ENCODE measurements at places on chromosomes 4 and X.

DNA sequence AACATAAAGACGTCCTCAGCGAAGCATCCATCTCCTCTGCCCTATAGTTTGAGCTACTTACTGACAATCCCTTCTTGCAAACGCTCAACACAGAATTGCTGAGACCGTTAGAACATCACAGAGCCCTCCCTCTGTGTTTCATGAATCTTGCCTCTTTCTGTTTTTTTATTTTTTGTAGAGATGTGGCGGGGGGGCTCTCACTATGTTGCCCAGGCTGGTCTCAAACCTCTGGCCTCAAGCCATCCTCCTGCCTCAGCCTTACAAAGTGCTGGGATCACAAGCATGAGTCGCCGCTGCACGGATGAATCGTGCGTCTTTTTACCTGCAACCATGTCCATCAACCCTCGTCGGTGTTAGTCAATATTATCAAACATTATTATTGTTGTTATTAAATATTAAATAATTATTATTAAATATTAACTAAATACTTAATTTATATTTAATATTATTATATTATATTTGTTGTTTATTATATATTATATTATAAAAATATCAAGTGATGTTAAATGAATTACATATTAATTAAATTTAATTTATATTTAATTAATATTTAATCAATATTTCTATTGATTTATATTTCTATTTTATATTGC, 200.7 kb downstream of the CRLF2 start:
- DNase-seq = no peak

- DNase-seq = no peak
These were observed 140.2 kb downstream of the STIM2 start for GRCh38 chr4:27000820-27001219.

- DNase-seq = peak; percentile 87
These were observed 33.1 kb downstream of the GAB3 start for GRCh38 chrX:154717824-154718223.

DNA sequence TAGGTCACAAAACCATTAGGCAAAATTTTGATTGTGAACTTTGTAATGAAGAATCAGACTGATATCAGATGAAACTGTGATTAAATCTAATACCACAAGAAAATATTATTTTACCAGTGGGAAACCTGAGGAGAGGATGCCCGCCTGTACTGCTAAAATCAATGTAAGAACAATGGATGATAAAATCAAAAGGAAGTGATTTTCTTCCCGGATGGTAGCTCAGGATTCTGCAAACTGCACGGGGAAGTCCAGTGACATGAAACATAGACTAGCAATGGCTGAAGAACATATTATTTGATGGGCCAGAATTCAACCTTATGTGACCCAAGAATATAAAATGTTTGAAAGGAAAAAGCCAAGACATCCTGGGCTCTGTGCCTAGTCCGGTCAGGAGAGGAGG, 974.9 kb downstream of the PCDH18 start:
- no peak for DNase-seq

GRCh38 chrX:121571333-121571732, 523.9 kb downstream of the GLUD2 start:
- DNase-seq = no peak

DNA sequence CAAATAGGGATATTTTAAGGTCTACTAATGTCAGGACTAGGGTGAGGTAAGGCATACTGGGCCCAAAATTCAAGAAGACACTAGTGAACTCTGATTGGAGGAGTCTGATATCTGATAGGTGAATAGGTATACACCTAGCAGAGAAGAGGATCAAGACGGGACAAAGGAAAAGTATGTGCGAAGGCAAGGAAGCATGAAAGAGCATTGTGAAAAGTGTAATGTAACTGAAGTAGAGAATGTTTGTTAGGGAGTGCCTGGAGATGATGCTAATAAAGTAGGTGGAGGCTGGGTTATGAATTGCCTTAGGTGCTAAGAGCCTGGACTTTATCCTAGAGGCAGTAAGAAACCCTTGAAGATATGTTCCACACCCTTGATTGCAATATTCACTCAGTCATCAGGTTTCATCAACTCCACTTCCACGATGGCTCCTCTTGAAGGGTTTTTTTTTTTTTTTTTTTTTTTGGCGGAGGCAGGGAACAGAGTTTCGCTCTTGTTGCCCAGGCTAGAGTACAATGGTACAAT, 49.9 kb upstream of the XIAP start:
- no peak for DNase-seq

DNA sequence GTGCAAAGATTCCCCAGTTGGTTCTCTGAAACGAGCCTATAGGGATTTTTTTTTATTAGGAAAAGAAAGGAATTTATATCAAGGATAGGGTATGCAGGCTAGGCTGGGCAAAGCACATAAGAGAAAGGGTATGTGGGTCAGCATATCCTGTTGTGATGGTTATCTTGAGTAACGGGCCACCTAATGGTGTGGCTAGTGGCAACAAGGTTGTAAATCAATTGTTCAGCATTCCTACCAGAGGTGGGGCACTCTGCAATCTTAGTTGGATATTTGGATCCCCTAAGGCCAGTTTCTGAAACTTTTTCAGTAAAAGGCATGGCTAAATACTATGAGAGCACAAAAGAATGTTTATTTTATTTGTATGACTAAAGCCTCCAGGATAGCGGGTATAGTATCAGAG, 42.7 kb downstream of the DCAF12L1 start:
- DNase-seq = no peak

GRCh38 chr4:68184923-68185322, 55.3 kb upstream of the TMPRSS11F start:
- no peak for DNase-seq

- no peak for DNase-seq
These were observed 15.6 kb upstream of the SPRY1 start for GRCh38 chr4:123380728-123381716.

GRCh38 chr4:81666491-81666890, 194.8 kb upstream of the RASGEF1B start:
- no peak for DNase-seq

DNA sequence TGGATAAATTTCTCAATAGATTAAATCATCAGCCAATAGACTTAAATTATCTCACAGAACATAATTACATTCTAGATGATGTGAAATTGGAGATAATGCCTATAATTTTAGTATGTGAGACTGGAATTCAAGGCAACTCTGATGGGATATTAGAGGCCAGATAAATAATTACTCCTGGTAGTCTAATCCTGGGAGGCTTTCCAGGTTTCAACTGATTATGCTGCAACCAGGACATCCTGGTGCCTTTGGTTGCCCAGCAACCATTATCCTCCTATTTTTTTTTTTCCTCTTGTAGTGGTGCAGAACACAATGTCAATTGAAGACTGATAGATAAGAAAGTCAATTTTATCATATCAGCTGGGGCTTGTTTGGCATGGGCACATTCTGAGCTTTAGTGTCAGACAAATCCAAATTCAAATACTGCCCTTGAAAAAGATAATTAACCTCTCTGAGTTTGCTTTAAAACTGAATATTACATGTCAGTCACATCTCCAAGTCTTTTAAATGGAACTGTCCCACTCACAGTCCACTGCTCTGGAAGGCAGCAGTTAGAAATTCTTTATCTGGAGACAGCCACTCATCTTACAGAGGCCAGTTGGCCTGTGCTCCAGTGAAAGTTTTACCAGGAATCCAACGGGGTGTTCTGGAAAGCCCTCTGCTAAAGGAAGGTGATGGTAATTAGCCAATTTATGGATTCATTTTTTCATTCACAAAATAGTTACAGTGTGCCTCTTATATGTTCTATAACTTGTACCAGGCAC, 95.3 kb upstream of the GUCY1A1 start:
- DNase-seq = no peak

DNA sequence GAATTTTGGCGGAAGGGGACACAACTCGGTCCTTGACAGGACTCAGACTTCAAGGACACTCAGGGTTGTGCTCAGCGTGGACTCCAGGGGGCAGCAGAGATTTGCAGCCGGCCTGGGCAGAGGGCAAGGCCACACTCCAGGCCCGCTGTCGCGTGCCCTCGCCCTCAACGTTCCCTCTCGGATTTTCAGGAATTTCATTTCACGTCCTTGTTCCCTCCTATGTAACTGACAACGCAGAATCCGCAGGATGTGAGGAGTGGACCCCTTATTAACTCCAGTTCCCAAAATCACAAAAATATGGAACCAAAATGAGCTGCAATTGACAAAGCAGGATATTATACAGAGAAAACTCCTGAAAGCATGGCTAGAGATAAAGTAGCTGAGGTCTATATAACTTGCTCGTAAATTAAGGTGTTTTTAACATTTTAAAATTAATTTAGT, 21.0 kb upstream of the DCTD start:
- peak; percentile 64 for DNase-seq

GRCh38 chr4:109032671-109033070, 269.8 kb downstream of the COL25A1 start:
- no peak for DNase-seq

- DNase-seq = no peak
These were observed 51.1 kb downstream of the WDFY3 start for GRCh38 chr4:84915396-84915780.

- DNase-seq = no peak
These were observed 537 bp downstream of the RBM10 start for GRCh38 chrX:47145395-47146120.

GRCh38 chrX:152897222-152898131, at the start of gene ZNF185:
Gene ZNF185 (plus strand): TSS chrX:152898067. CDS start chrX:152914490, 16,423 bp downstream.
- DNase-seq = peak; percentile 53

DNA sequence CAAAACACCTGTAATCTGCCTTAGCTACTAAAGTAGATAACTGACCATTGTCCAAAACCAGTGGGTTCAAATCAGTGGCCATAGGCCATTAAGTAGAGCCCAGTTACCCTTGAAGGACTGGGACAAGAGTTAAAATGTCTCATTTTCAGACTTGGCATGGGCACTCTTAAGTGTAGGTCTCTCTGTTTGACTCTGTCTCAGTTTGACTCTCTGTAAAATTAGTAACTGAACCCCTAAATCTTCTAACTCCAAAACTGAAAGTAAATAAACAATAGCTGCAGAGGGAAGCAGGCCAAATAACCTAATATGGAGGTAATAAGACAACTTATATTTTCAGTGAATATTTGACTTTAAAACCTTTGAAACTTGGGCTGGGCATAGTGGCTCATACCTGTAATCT, 89.1 kb downstream of the SLC16A2 start:
- DNase-seq = no peak

DNA sequence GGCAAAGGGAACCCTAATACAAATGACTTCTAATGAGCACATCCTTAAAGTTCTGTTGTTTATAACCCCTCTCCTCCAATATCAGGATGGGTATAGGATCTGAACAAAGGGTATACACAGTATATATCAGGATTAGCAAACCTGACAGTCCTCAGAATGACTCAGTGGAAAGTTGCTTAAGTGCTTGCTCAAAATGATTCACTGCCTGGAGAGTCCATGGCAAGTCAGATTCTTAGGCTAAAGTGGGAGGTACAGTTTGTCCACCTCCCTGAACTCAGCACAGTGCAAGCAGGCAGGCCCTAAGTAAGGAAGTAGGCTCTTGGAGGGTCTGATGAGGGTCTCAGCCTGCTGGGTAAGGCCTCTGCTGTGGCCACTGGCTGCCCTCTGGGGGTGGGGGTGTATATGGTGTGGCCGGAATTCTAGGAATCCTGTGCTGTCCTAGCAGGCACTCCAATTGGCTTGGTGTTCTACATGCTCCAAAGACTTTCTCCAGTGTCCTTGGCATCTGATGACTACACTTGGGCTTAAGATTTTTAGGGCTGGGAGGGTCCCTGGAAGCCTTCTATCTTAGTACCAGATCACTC, 54.3 kb downstream of the CHRDL1 start:
- peak; percentile 63 for DNase-seq

DNA sequence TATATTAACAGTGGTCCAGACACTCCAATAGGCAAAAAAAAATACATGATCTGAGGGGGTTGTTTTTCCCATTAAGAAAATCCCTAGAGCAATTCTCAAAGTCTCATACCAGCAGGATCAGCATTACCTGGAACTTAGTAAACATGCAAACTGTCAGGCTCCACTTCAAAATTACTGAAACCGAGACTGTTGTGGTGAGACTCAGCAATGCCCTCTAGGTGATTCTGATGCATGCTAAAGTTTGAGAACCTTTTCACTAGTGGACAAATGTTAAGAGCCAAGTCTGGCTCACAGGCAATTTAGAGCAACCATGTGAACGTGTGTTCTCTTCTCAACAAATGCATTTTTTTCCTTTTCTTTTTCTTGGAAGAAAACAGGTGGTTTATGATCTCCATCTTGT, 30.2 kb downstream of the NEK1 start:
- no peak for DNase-seq

DNA sequence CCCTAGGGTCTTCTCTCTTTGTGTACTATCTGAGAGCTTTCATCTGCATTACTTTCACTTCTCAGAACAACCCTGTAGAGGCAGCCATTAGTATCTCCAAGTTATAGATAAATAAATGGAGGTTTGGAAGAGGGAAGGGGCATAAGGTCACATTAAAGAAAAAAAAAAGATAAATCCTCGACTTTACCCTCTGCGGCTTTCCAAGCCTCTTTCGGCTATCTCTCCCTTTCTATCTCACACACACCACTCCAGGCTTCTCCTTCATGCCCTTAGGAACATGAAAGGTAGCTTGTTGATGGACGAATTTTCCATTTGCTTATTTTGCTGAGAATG, 660 bp upstream of the ARHGEF9 start:
- DNase-seq = no peak

DNA sequence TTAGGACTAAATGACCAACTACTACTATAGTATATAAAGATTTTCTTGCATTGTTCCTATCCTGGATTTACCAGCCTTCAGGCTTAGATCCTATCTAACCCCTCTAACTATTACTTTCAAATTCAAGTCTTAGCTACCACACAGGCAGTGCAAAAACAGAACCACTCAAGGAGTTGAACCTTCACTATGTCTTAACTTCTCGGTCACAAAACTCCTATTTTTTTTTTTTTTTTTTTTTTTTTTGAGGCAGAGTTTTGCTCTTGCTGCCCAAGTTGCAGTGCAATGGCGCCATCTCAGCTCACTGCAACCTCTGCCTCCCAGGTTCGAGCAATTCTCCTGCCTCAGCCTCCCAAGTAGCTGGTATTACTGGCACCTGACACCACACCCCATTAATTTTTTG, 6.3 kb upstream of the FAM200B start:
- DNase-seq = no peak

DNA sequence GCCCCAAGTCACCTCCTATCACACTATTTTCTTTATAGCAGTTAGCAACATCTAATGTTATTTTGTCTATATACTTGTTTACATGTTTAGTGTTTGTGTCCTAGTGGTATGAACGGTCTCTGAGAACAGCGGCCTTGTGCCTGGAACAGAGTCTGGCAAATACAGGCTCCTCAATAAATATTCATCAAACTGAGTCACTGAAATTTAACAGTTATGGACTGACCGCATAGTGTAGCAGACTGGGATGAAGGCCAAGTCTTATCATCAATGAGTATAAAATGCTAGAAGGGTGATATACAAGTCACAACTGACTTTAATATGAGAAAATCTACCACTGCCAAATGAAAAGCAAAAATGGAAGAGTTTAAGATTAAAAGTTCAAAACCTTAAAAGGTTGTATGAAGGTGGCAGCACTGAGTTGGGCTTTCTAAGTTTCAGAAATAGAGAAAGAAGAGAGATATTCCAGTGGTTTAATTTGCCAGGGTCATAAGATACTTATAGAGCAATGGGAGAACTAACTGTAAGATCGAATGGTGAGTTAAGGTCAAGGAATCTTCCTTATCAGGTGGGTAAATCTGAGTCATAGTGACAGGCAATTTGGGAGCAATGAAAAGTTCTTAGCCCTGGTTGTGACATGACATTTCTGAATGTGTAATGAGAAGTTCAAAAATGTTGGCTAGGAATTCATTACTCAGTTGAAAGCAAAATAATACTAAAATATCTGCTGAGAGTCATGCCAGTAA, 34.9 kb downstream of the ELOVL6 start:
- peak; percentile 92 for DNase-seq

- DNase-seq = no peak
These were observed 307.0 kb upstream of the CPEB2 start for GRCh38 chr4:14695095-14695845.
